ENCODE measurements at places on chromosomes 1 and 21.

DNA sequence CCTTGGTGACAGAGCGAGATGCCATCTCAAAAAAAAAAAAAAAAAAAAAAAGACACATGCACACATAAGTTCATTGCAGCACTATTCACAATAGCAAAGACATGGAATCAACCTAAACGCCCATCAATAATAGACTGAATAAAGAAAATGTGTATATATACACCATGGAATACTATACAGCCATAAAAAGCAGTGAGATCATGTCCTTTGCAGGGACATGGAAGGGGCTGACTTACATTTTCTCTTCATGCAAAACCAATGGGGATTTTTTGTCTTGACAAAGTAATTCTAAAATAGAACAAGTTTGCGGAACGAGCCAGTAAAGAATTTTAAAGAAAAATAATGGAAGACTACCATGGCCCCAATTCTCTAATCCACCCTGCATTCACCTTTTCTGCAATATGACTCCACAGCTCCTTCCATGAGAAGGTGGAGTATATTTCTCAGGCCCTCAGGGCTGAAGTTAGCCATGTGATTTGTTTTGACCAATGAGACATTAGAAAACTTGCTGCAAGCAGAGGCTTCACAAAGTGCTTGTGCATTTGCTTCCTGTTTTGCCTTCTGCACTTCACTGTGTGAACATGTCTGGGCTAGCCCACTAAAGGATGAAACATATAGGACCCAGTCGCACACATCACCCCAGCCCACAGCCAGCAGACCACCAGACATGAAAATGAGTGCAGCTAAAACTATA is 78.8 kb upstream of the NR5A2 start:
- no peak for DNase-seq

DNA sequence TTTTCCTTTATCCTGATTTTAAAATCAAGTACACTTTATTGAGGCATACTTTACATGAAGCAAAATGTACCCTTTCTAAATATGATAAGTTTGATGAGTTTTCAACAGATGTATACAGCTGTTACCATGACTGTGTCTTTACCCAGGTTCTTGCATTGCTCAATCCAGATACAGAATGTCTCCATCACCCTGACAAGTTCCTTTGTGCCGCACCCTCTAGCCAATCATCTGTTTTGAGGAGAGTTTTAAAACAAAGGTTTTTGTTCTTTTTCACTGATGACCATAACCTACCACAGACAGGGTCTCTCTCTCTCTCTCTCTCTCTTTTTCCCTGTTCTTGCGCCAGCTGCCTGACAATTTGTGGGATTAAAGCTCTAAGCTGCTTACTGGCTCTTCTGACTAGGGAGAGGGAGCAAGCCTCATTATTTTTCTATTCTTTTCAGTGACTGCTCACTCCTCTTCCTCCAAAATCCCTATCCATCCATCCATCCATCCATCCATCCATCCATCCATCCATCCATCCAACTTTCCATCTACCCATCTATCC is 1.2 kb upstream of the KCNE1 start:
- DNase-seq, result no peak

- DNase-seq, result no peak
These were observed 15.8 kb upstream of the C8A start for GRCh38 chr1:56838759-56839158.

DNA sequence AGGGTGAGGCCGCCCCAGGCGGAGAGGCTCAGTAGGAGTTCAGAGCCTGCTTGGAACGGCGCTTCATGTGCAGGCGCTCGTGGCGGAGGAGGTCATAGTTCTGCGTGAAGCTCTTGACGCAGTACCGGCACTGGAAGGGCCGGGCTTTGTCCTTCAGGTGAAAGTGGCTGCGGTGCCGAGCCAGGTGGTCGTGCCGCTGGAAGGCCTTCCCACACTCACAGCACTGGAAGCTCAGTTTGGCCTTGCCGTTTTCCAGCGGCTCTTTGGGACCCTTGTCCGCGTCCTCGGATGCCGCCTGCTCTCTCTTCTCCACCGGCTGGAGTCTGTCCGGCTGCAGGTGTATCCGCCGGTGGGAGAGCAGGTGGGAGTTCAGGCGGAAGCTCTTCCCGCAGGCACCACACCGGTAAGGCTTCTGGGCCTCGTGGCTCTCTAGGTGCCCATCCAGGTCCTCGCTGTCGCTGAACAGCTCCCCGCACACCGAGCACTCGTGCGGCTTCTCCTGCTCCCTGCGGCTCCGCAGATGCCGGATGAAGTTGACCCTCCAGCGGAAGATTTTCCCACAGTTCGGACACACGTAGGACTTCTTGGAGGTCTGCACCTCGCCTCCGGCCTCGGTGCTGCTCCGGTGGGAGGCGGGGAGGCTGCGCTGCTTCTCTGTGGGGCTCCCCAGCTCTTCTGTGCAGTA is 31.0 kb downstream of the ZNF496 start:
- DNase-seq, result no peak

DNA sequence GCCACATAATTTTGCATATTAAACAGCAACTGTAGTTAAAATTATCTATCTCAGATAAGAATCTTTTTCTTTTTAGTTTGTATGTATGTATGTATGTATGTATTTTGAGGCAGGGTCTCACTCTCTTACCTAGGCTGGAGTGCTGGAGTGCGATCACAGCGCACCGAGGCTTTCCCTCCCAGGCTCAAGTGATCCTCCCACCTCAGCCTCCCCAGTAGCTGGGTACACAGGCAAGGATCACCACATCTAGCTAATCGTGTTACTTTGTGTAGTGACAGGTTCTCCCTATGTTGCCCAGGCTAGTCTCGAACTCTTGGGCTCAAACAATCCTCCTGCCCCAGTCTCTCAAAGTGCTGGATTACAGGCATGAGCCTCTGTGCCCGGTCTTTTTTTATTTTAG is 30.5 kb upstream of the PUM1 start:
- DNase-seq, result no peak

- no peak for DNase-seq
These were observed 59.2 kb upstream of the IVNS1ABP start for GRCh38 chr1:185376288-185376687.

DNA sequence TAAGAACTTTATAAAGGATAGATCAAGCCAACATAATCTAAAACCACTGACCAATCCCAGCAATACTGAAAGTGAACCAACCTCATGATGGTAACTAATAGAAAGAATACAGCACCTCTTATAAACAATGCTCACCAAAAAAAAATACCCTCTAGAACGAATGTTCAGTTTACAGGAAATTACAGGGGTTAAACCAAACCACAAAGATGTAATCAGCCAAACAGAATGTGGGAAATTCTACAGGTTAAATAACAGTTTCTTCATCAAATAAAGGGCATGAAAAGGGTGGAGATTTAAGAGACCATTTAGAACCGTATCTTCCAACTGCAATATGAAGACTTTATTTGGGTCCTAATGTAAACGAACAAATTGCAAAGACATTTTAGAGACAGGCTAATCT is 30.4 kb downstream of the ARID4B start:
- no peak for DNase-seq

DNA sequence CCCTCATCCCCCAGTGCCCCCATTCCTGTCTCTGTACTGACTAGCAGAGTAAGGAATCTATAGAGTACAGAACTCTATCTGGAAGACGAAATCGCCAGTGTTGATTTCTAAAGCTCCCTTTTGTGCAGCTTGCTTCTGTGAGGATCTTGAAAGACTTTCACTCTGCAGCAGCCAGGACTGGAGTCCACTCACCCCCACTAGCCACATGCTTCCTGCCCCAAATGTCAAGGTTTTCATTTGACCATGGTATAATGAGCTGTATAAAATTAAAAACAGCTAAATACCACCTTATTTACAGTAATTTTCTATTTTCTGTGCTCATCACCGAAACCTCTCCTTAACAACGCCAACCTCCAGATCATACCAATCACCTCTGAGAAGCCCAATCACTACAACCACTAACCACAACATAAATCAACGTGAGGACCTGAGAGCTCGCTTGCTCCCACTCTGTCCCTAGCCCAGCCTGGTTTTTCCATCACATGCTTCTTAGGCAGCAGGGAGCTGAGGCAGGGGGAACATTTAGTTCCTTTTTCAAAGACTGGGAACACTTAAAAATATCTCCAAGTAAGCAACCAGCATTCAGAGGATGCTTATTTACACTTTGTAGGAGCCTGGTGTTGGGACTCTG is 56.1 kb upstream of the IRF2BP2 start:
- no peak for DNase-seq

GRCh38 chr1:160911441-160911840 is 26.5 kb upstream of the ITLN1 start:
- no peak for DNase-seq

DNA sequence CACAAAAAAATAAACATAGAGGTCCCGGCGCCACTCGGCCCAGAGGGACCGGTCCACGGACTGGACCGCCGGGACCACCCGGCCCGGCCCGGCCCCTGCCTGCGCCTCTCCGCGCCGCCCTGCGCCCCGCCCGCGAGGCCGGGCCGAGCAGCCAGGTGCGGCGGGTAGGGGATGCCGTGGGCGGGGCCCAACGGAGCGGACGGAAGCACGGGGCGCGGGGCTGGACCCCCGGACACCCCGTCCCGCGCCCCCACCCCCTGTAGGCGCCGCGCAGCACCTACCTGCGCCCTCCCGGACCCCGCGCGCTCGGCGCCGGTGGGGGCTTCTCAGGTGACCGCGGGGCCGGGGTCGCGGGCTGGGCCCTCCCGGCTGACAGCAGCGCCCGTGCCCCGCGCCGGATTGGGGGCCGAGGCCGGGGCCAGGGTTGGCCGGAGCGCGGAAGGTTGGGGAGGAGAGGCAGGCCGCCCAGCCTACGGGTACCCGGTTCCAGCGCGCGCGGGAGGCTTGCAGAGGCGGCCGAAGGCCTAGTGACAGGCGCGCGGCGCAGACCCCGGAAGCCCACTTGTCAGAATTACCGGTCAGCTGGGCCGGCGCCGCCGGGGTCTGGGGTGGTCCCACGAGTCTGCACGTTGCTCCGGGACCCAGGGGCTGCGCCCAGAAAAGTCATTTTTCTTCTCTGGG is 351.9 kb upstream of the CAMK1G start:
- DNase-seq, result no peak

DNA sequence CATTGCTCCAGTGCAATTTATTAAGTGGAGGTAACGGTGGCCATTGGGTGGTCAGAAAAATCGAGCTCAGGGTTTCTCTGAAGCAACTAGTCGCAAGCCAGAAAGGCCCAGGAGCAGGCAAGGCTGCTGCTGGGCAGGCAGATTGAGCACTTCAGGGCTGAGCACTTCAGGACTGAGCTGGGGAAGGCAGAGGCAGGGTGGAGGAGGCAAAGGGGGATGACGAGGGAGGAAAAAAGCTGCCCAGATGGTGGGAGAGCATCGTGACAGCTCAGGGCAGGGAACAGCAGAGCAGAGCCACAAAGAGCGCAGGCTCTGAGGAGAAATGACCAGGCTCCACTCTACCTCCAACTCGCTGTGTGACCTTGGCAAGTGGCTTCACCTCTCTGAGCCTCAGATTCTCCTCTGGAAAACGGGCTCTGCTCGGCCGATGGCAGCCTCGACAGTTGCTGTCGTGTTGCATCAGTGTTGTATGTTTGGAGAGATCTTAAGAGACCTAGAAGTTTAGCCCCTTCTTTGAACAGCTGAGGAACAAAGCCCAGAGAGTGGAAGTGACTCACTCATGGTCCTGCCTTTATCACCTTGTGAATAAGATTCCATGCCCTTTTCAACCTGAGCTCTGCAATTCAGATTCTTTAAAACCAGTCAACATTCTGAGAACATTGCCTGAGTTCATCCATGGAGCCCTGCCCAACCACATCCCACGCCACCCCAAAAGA is 141.4 kb downstream of the SYF2 start:
- DNase-seq, result no peak

Data from psoas muscle (tissue), 8 donors.